ENCODE measurements at places on chromosomes 13 and 19.

DNA sequence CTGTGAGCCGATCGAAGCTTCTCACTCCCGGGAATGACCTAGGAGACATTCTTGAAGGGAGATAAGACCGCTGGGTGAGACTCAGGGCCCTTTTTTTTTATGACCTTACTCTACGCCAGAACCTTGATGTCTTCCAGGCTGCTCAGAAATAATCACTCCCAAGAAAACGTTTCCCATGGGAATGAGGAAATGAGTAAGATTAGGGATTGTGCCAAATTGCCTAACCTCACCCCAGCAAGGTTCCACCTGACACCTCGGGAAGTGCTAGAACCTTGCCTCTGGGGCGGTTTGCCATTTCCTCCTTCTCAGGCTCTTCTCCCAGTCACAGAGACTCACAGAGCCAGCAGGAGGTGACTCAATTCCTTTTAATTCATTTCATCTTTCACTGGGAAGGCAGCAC is 2.3 kb downstream of the SLC46A3 start:
- no peak for DNase-seq

- DNase-seq: no peak
Observed at GRCh38 chr13:97273341-97273831, 51.3 kb downstream of the MBNL2 start.

DNA sequence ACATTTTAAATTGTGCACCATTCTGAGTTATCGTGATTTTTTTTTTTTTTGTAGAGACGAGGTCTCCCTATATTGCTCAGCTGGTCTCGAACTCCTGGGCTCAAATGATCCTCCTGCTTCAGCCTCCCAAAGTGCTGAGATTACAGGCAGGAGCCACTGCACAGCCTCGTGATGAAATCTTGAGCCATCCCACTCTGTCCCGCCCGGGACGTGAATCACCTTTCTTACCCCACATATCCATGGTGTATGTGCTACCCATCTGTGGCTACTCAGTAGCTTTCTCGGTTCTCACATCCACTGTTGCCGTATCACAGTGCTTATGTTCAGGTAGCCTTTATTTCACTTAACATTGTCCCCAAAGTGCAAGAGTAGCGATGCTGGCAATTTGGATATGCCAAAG is 26.5 kb downstream of the PAK4 start:
- DNase-seq: no peak

GRCh38 chr13:25300861-25301346 is 521 bp upstream of the NUP58 start:
- no peak for DNase-seq

- DNase-seq: no peak
Observed at GRCh38 chr13:29193083-29193482, 372.9 kb downstream of the MTUS2 start.

GRCh38 chr13:112978561-112979405 is 9.8 kb downstream of the MCF2L start:
- no peak for DNase-seq

DNA sequence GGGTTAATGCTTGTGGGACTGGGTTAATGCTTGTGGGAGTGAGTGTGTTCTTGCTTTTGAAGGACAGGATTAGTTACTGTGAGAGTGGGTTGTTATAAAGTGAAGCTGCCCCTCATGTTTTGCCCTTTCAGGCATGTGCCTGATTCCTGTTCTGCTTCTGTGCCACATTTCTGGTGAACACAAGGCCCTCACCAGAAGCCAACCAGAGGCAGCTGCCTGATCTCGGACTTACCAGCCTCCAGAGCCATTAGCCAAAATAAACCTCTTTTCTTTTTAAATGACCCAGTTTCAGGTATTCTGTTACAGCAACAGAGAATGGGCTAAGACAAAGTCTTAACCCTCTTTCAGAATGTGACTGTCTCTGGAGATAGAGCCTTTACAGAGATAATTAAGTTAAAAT is 113.3 kb upstream of the TMTC4 start:
- DNase-seq: no peak

DNA sequence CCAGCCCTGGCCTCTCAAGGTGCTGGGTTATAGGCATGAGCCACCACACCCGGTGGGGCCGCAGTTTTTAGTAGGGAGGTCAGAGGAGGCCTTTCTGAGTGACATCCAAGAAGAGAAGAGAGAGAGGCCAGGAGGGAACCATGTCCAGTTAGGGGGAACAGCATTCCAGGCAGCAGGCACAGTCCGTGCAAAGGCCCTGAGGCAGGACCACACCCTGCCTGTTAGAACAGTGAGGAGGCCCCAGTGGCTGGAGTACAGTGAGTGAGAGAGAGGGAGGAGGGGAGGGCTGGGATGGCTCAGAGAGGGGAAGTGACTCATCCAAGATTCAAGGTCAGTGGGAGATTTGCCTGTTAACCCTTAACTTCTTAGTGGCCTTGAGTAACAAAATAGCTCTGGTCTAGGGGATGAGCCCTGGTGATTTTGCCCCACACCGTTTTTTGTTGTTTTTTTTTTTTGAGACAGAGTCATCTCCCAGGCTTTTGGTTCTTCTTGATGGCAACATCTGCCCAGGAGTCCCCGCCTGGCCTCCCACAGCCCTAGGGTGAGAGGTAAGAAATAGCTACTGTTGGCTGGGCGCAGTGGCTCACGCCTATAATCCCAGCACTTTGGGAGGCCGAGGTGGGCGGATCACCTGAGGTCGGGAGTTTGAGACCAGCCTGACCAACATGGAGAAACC is 2.7 kb upstream of the PLIN3 start:
- DNase-seq: no peak

DNA sequence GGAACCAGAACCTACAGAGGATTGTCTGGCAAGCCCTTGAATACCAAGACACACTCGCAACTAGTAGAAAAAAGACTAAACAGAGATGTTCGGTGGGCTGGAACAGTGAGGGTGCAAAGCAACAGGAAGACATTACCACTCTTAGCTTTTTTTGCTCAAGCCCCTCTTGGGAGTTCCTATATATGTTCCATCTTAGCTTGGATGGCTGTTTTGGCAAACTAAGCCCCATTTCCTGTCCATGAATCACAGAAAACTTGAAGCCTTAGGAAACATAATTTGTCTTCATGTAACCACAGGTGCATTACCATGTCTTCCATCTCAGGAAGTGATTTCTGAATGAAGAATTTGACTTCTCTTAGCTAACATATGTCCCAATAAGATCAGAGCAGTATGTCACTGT is 446.3 kb downstream of the OLFM4 start:
- no peak for DNase-seq

GRCh38 chr19:32296694-32297093 is 48.7 kb upstream of the ZNF507 start:
- DNase-seq: no peak

DNA sequence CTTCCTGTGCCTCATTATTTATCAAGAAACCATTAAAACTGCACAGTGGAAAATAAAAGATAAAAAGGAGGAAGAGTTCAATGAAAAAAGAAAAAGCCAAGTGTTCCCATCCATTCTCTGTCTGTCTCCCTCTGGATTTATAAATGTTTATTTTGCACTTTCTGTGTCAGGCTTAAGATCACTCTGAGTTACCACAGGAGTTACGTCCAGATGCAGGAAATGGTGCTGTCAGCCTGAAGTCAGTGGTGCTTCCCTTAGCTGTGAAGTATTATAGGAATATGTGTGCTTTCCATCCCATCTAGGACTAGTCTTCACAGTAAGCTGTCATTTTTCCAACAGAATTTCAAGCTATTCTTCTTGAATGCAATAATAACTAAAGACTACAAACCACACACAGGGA is 420.2 kb downstream of the KCTD12 start:
- DNase-seq: no peak

DNA sequence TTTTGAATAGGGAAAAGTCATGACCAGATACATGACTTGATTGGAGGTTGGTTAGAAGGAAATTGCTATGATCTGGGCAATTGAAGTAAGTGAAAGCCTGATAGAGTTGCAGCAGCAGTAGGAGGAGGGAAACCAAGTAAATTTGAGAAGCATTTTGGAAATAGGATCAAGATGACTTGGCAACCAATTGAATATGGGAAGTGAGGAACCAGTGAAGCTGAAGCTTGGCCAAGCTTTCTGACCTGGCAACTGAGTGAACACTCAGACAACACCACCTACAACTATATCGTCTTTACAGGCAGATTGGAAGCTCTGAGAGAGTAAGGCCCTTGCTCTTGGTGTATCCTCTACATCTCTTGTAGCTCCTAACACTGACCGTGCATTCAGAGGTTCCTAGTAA is 16.2 kb upstream of the KATNAL1 start:
- DNase-seq: no peak

DNA sequence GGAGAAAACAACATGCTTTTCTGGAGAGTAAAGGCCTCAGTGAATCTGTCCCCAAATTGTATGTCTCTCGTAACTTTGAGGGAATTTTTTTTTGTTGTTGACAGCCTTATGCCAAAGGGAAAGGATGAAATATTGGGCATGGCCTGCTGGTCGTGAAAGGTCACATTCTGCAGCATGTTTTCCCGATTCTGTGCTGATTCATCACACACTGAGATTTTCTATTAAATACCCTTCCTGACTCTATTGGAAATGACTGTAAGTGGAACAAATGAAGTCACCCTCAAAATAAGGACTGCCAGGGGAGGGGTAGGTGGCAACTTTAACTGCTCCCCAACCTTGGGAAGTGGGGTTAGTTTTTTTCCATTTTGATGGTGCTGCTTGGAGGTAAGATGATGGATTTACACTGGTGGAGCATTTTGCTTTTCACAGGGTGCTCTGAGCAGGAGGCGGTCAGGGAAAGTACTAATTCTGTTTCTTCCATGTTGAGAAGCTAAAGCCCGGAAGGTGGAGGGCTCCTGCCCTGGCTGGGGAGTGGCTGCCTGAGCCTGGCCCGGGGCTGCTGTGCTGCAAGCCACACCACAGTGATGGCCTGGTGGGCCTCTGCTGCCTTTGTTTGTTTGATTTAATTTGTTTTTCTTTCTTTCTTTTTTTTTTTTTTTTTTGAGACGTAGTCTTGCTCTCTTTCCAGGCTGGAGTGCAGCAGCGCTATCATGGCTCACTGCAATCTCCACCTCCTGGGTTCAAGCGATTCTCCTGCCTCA is 116.8 kb upstream of the SPATA13 start:
- no peak for DNase-seq

- no peak for DNase-seq
Observed at GRCh38 chr13:113817860-113818691, 45.8 kb downstream of the GAS6 start.

GRCh38 chr13:38630780-38631179 is 56.1 kb upstream of the FREM2 start:
- DNase-seq: no peak

Data from SK-N-DZ (cell line).